ENCODE measurements at places on chromosomes 1 and 21. TPM values are rescaled to one million over a fixed set of nuclear protein-coding genes. Genes with fewer than 3 reads are reported as not detected.

The DNAI4 gene
- total RNA-seq, result 23.6 TPM

The MACF1 gene
- total RNA-seq, result 296 TPM

The RHBG gene
- not detected for total RNA-seq

The KRTAP12-4 gene
- total RNA-seq, result not detected

The IFNGR2 gene
- total RNA-seq, result 153 TPM

The RXFP4 gene
- not detected for total RNA-seq

The LEFTY1 gene
- 0.20 TPM for total RNA-seq

The PRMT6 gene
- total RNA-seq, result 14.4 TPM

The TGFBR3 gene
- total RNA-seq, result 124 TPM

The RNU1-2 gene
- total RNA-seq, result under 0.01 TPM

The RIPK4 gene
- 1.2 TPM for total RNA-seq

The CYP4A11 gene
- total RNA-seq, result 0.42 TPM

The FAM177B gene
- total RNA-seq, result not detected

The DNALI1 gene
- 6.3 TPM for total RNA-seq

The S100A7A gene
- not detected for total RNA-seq

The CFHR2 gene
- not detected for total RNA-seq

The KRTAP7-1 gene
- not detected for total RNA-seq

The LMNA gene
- 371 TPM for total RNA-seq

The RBM15 gene
- total RNA-seq, result 49.0 TPM

The ANKRD35 gene
- total RNA-seq, result 11.2 TPM

The AKR7A3 gene
- total RNA-seq, result 3.3 TPM

The CHD5 gene
- 0.30 TPM for total RNA-seq

The RER1 gene
- 56.4 TPM for total RNA-seq

The OR10Z1 gene
- total RNA-seq, result not detected

The SLC35E2B gene
- 67.8 TPM for total RNA-seq

The DEPDC1 gene
- not detected for total RNA-seq

The IFI44 gene
- total RNA-seq, result 39.8 TPM

All from tibial nerve (tissue), 4 donors.